Pancreas (tissue), 10 donors: ENCODE measurements at places on chromosomes 7 and 10. TPM values are rescaled to one million over a fixed set of nuclear protein-coding genes. Genes with fewer than 3 reads are reported as not detected.

DNA sequence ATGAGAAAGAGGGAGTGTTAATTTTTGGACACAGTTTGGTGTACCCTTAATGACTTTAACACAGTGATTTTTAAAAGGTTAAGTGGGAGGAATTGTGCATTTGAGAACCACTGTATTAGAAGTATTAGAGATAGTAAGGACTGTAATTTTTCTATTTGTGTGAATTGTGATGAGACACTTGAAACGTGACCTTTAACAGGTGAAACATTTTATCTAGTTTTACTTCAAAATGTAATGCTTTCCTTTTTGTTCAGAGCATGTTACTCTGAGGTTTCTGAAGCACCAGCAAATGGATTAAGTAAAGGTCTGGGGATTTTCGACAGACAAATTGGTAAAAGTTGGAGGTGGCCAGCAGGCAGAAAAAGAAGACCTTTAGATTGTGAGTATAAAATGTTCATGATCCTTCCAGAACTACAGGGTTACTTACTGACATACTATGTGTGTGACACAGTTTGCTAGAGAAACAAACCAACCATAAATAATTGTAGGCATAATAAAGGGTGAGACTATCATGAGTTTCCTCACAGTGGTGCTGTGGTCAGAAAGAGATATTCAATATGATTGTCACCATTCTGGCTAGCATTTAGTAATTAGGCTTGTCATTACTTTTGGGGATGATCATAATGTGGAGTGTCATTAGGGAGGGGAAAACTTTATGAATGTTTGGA lies 26.1 kb downstream of the LCOR start:
- DNase-seq: no peak

GRCh38 chr7:50552921-50553320 lies 12.3 kb downstream of the DDC start:
- no peak for DNase-seq

DNA sequence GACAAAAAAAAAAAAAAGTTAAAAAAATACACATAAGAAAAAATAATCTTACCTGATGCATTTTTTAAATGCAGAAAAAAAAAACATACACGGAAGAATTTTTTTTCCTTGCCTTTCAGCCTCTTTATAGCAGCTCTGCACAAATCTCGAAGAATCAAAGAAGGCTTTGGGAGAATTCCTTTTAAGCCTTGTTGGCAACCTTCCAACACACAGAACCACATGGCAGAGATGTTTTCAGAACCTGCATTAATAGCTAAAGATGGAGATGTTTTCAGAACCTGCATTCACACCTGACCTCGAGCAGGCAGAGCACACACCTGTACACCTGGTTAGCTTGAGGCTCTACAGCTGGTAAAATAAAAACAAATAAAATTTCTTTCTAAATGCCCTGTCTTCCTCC lies 65.6 kb downstream of the DOCK4 start:
- no peak for DNase-seq

DNA sequence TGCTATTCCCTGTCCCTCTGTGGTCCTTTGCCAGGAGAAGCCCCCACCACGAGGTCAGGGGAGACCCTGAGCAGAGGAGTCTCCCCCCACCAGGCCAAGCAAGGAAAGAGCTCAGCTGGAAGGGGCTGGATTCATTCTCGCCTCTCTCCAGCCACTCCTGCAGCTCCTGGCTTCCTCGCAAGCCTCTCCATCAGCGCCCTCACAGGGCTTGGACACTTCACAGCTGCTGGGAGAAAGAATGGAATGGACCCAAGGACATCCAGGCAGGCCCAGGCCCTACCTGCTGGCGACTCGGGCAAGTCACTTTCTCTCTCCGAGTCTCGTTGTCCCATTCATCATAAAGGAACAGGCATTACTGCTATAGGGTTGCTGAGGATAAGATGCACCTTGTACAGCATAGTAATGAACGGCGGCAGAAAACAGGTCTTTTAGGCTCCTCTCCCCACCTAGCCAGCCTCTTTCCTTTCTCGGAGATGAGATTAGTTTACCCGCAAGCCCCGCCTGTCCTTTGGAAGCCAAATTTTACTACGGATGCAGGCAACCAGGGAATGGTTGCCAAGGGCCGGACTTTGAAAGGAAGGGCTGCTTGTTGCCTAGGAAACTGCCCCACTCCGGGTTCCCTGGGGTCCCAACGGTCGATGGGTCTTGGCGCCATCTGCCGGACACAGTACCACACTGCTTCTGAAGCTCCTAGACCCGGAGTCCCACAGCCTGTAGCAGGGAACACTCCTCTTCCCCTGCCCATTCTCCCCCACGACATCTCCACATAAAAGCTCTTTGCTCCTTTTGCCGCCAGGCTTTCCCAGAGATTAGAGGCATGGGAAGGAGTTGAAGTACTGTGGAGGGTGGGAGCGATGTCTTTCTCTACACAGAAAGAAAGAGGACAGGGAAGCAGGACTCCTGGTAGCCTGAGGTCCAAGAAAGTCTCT lies 22.3 kb downstream of the IMPDH1 start:
- DNase-seq: peak; percentile 73

GRCh38 chr7:147556317-147556716 lies 1034.2 kb upstream of the C7orf33 start:
- no peak for DNase-seq

- no peak for DNase-seq
Measured at GRCh38 chr10:6665847-6666246, 85.8 kb upstream of the PRKCQ start.

DNA sequence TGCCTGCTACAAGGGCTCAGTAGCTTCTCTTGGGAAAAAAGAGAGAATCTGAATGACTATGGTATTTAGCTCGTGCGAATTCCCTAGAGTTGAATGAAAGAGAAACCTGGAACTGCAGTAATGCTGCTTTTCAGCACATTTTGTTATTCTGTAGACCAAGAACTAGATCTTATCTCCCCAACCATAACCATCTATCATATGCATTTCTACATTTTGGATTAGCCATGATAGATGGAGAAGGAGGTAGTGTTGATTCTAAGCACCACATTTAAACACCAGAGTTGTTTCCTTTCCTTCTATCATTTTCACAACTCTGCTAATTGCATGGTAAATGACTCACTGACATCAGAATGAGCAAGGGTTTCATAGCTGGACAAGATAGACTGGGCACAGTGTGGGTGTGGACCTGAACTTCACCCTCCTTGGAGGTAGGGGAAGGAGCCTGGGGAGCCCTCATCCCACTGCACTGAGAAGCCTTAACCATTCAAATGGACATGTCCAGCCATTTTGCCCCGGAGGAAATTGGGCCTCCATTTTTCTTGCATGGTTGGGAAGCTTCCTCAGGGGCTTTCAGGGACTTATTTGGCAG lies 55.3 kb upstream of the BMPER start:
- no peak for DNase-seq

DNA sequence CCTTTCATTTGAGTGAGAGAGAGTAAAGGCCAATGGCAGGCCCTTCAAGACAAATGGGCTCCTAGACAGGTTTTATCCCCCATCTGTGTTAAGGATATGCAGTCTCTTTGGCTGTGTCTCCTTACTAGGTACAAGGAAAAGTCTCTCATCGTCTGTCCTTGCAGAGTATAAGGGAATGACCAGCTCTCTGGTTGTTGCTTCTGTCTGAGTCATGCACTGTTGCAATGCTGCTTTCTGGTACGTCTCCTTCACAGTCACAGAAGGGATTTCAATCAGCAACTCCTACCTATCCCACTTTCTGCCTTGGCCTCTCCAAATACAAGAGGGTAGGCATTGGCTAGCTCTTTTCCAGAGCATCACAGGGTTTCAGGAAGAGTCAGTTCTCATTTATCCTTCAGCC lies 48.1 kb downstream of the CTTNBP2 start:
- no peak for DNase-seq

DNA sequence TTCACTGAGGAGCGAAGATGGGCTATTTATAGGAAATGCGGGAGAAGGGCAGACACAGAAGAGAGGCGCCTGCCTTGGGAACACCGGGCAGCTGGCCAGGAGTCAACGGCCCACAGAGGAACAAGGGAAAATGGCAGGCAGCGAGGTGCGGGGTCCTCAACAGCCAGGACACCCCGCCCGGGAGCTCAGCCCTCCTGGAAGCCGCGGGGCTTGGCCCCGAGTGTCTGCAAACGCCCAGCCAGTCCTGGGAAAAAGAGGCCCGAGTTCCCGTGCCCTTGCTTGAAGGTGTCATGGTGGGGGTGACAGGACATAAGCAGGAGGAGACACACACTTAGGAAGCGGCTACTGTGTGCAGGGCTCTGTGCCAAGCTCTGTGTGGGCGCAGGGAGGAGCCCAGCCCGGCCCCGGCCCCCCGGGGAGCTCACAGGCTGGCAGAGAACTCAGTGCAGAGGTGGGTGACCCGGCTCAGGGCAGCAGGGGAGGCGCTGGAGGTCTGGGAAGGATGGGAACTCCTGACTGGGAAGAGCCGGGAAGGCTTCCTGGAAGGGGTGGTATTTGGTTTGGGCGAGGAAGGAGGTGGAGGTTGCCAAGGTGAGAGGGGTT lies 79.9 kb downstream of the ELFN1 start:
- no peak for DNase-seq

GRCh38 chr10:4775808-4776207 lies 50.2 kb upstream of the AKR1E2 start:
- DNase-seq: no peak

DNA sequence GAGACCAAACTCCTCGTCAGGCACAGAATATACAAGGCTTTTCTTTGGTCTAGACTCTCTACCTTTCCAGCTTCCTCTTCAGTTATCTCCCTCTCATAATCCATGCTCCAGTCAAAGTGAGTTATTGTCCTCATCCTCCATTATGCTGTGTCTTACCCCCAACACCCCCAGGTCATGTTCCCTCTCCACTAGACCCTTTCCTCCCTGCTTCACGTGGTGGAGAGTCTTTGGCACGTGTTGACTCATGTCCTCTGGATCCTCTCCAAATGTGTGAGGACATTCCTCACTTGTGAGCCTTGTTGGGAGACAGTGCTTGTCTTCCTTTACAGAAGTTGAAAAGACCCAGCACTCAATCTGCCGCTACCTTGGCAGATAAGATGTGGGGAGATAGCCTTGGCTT lies 36.0 kb upstream of the DLD start:
- no peak for DNase-seq

DNA sequence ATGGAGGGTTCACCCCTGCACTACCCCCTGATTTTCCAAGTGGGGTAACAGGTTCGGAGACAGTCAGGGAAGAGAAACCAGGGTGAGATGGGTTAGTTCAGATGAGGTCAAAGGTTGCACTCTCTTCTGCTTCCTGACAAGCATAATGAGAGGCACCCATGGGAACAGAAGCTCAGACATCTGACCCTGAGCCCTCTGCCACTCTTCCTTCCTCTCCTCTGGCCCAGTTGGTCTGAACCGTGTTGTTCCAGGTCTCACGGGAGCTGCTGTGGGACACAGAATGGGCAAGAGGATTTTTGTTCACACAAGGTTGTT lies 38.4 kb downstream of the DNAJB12 start:
- no peak for DNase-seq

- no peak for DNase-seq
Measured at GRCh38 chr7:101137651-101138212, 10.8 kb downstream of the SERPINE1 start.

DNA sequence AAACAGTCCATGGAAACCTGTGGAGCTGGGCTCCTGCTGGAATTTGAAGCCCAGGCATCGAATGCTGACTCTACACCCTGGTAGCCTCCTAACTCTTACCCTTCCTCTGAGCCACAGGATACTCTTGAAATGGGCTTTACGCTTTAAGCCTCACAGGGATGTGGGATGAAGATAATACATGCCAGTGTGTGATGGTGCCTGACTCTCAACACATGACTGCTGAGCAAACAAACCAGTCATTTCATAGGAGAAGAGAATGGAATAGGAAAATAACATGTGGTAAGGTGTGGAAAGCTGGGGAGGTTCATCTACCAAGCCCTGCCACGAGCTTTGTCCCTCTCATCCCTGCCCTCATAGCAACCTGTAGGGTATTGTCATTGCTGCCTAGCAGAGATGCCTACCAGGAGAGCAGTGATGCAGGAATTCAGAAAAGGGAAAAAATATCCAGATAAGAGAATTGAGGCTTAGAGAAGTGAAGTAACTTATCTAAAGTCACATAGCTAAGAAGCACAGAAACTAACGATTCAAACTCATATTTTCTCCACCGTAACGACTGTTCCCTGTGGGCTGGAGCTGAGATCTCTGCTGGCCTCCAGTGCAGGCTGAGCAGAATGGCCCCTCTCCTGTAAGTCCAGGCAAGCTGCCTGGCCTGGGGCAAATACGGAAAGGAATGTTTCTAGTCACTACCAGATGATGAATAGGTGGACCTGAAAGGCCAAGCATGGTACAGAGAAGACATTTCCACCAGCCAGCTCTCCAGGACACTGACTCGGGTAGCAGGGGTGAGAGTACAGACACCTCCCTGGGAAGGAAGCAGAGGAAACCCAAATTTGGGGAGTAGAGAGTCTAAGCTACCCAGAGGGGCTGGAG lies 90.2 kb upstream of the DUSP5 start:
- DNase-seq: no peak

DNA sequence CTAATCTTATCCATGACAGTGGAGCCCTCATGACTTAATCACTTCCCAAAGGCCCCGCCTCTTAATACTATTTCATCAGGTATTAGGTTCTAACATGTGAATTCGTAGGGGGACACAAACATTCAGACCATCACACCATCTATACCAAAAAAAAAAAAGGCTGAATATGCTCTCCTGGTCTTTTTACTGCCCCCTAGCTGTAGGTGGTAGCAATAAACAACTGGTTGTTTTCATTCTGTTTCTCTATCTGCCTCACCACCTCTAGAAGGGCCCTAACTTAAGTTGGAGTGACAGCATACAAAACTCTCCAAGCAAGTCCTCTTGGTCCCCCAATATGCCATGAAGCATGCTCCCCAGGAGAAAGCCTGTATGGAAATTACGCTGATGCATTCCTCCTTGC lies 94.1 kb downstream of the GRM8 start:
- DNase-seq: no peak

DNA sequence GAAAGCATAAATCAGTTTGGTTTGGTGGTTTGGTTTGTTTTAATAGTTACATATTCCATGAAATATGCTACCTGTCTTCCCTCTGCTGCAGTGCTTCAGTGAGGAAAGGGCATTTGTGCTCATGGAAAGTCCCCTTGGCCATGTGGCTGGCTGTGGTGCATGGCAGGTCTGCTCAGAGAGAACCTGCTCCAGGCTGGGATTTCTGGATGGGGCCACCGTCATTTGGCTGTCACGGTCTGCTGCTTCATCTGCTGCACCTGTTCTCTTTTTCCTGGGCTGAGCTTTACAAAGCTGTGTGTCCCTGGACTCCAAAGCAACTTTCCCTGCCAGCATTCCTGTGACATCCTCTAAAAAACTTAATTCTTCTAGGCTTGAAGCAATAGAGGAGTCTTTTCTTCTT lies 8.9 kb downstream of the CDK14 start:
- DNase-seq: no peak

GRCh38 chr10:553233-553632 lies 136.2 kb downstream of the DIP2C start:
- DNase-seq: no peak

GRCh38 chr10:89750441-89750840 lies 49.1 kb downstream of the KIF20B start:
- no peak for DNase-seq

Gene ZCWPW1
- 2.5 TPM for total RNA-seq

Gene CTAGE8
- 1.7 TPM for total RNA-seq

Gene SUMF2
- 115 TPM for total RNA-seq

Gene EFCAB10
- not detected for total RNA-seq

Gene DKK1
- total RNA-seq: not detected

Gene VAX1
- total RNA-seq: not detected

Gene PNLIPRP1
- 4,882 TPM for total RNA-seq
